ENCODE measurements at places on chromosomes 6 and 20.

GRCh38 chr6:21871831-21872230, 278.3 kb downstream of the SOX4 start:
- no peaks in the 10 kb centered on the region for H3K27me3 ChIP-seq
- no peak overlapping the region for H3K4me3 ChIP-seq
- peaks cover 4% of the 10 kb centered on the region for H3K4me1 ChIP-seq
- H3K27ac ChIP-seq = no peak overlapping the region
- H3K36me3 ChIP-seq = no peaks in the 10 kb centered on the region

- H3K4me3 ChIP-seq = no peak overlapping the region
- DNase-seq = no peak
- H3K27ac ChIP-seq = no peak overlapping the region
- no peaks in the 10 kb centered on the region for H3K36me3 ChIP-seq
- H3K27me3 ChIP-seq = no peaks in the 10 kb centered on the region
Measured at GRCh38 chr6:158373214-158373613, 60.9 kb downstream of the TULP4 start.

GRCh38 chr6:9408402-9409117, 973.2 kb upstream of the SLC35B3 start:
- H3K27me3 ChIP-seq = no peaks in the 10 kb centered on the region
- no peak overlapping the region for H3K27ac ChIP-seq

DNA sequence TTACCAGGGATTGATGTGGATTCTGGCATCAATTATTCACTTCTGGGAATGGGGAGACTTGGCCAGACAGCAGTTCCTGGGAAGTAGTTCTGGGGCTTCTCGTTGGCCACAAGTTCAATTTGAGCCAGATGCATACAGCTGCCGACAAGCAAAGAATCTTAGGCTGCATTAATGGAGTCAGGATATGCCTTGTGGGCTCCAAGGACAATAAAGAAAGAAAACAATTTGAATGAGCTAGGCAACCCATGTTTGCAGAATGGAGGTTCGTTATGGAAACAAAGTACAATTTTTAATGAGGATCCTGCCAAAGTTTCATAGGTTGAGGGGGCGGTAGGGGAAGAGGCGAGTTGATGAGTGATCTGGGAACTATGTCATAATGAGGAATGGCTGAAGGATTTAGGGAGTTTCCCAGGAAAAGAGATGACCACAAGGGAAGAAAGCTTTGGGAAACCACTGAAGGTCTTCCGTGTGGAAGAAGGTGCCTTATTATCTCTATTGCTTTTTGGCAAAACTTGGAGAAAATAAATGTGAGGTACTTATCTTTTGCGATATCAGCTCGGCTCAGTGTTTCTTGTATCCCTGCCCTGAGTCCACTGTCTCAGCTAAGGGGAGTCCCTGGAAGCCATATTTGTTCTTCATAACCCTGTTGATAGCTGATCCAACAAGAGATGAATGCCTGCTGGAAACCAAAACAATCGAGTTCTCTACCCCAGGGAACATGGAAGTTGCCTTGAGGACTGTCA, 181.0 kb upstream of the ZNF217 start:
- H3K4me1 ChIP-seq = peaks cover 57% of the 10 kb centered on the region
- H3K27me3 ChIP-seq = no peaks in the 10 kb centered on the region
- no peak overlapping the region for H3K4me3 ChIP-seq

DNA sequence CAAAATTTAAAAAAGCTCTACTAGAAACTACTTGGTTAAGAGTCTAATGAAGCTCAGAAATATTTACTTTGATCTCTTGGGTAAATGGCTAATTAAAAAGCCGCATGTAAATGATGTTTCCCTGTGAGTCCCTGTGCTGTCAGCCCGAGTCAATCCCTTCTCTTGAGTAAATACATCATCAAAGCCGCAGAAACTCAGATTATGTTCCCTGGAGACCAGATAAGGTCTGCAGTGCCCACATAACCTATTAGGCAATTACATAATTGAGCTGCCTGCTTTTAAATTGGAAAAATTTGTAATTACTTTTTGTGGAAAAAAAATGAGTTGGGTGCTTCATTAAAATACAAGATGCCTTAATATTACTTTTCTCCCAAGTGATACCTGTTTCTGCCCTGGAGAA, 83.1 kb downstream of the KIZ start:
- H3K4me1 ChIP-seq = no peaks in the 10 kb centered on the region
- no peak overlapping the region for H3K4me3 ChIP-seq
- no peak overlapping the region for H3K27ac ChIP-seq

DNA sequence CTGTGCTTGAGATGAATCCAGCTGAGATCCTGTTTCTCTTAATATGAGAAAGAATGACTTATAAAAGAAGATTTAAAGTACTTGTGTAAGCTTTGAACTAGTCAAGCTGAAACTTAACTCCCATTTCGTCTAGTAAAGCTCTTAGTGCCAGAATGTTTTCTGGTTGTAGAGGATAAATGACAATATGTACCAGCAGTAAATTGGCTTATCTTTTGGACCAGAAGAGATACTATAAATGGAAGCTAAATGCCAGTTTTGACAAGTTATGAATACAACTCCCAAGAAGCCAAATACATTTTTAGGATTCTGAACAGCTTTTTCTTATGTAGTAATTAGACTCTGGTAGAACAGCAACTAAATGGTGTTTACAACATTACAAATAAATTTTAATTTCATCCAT, 608.7 kb downstream of the EYS start:
- H3K36me3 ChIP-seq = no peaks in the 10 kb centered on the region
- no peak for DNase-seq
- H3K4me1 ChIP-seq = no peaks in the 10 kb centered on the region
- H3K27ac ChIP-seq = no peak overlapping the region

- H3K4me1 ChIP-seq = peaks cover 58% of the 10 kb centered on the region
- no peaks in the 10 kb centered on the region for H3K27me3 ChIP-seq
- H3K4me3 ChIP-seq = no peak overlapping the region
- no peaks in the 10 kb centered on the region for H3K36me3 ChIP-seq
- no peak for DNase-seq
- no peak overlapping the region for H3K27ac ChIP-seq
Measured at GRCh38 chr6:79469376-79470246, 67.6 kb downstream of the LCA5 start.

- DNase-seq = no peak
- H3K27me3 ChIP-seq = no peaks in the 10 kb centered on the region
- H3K4me1 ChIP-seq = no peaks in the 10 kb centered on the region
- H3K27ac ChIP-seq = no peak overlapping the region
- H3K36me3 ChIP-seq = no peaks in the 10 kb centered on the region
Measured at GRCh38 chr6:31299511-31299910, 27.6 kb upstream of the HLA-C start.

DNA sequence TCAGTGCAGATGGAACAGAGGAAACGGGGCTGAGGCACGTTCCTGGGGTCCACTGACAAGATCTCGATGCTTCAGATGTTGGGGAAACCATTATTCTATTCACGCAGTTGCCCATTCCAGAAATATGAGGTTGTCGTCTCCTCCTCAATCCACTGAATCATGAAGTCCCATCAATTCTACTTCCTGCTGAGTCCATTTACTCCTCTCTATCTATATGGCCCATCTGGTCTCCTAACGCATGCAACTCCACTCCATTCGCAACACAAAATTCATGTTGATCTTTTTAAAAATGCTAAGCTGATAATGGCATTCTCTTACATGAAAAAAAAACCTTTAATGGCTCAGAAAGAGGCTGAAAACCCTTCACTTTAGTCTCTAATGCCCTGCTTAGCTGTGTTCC, 37.5 kb downstream of the MAP3K5 start:
- no peaks in the 10 kb centered on the region for H3K36me3 ChIP-seq
- no peak overlapping the region for H3K4me3 ChIP-seq
- no peak overlapping the region for H3K27ac ChIP-seq
- H3K27me3 ChIP-seq = no peaks in the 10 kb centered on the region
- no peaks in the 10 kb centered on the region for H3K4me1 ChIP-seq

GRCh38 chr20:15439551-15439950, 1102.1 kb upstream of the FLRT3 start:
- H3K27me3 ChIP-seq = no peaks in the 10 kb centered on the region
- H3K27ac ChIP-seq = no peak overlapping the region

DNA sequence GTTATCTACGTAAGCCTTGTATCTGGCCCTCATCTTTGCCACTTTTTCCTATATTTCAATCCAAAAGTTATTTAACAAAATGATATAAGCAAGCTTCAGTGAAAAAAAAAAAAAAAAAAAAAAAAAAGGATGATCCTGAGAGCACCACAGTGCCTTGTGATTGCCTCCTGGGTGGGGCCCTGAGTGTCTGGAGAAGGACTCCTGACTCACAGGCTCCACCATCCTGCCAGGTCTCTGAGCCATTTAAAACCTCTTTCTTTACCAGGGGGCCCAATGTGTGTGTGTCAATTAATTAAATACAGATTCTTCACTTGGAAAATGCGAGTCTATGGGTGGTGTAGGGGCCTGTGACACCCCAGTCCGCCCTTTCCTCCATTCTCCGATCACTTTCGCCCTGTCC, 105.2 kb downstream of the SMOC2 start:
- H3K27me3 ChIP-seq = no peaks in the 10 kb centered on the region
- H3K4me1 ChIP-seq = peaks cover 4% of the 10 kb centered on the region
- no peak for DNase-seq
- H3K36me3 ChIP-seq = no peaks in the 10 kb centered on the region
- H3K27ac ChIP-seq = no peak overlapping the region
- H3K4me3 ChIP-seq = no peak overlapping the region

DNA sequence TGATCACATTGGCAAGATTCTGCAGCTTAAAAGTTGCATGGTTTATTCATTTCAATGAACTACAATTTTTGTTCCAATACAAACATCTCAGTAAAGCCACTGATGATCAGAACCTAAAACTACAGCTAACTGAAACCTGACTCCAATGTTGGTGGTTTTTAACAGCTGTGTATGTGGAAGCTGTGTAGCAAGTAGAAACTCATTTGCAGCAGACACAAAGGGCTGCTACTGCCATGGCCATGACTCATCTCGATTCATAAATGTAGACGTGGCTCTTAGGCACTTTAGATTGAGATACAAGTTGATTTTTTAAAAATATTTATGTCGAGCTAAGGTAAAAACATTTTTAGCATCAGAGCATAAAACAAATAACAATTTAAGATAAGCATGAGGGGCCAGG, 19.5 kb upstream of the MAP3K4 start:
- H3K27ac ChIP-seq = no peak overlapping the region
- H3K27me3 ChIP-seq = no peaks in the 10 kb centered on the region
- H3K36me3 ChIP-seq = no peaks in the 10 kb centered on the region
- no peak overlapping the region for H3K4me3 ChIP-seq

DNA sequence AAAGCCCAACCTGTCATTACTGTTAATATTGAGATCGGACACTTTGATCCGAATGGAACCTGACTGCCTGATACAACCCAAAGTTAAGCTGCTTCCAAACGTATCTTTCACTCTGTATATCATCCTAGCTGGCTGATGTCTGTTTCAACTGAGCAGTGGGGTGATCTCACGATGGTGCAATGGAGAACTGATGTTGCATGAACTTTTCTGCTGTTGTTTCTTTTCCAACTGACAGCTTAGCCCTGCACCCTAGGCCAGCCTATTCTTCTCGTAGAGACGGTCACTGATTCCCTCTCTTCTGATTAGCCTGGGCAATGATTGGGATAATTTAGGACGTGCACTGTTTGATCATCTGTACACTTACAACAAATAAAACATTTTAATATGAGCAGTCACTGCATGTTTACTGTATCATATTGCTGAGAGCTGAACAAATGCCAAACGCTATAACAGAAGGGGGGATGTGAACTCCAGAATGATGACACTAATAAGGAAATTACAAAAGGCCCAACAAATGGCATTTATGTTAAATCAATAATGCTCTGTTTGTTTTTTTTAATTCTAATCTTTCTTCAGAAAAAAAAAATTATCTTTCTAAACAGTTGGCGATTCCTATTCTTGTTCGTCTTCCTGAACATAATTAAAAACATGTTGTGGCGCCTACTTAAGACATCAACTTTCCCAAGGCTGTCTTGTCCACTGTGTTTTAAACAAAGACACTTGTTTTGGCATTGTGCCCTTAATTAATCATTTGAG, 184.8 kb downstream of the ZNF217 start:
- no peak overlapping the region for H3K4me3 ChIP-seq
- no peaks in the 10 kb centered on the region for H3K4me1 ChIP-seq
- H3K27ac ChIP-seq = no peak overlapping the region
- no peak for DNase-seq
- no peaks in the 10 kb centered on the region for H3K36me3 ChIP-seq
- no peaks in the 10 kb centered on the region for H3K27me3 ChIP-seq

- no peaks in the 10 kb centered on the region for H3K27me3 ChIP-seq
- no peak overlapping the region for H3K27ac ChIP-seq
- peaks cover 8% of the 10 kb centered on the region for H3K4me1 ChIP-seq
- no peak for DNase-seq
- H3K4me3 ChIP-seq = no peak overlapping the region
Measured at GRCh38 chr20:19952392-19952791, 64.8 kb upstream of the NAA20 start.

- H3K27ac ChIP-seq = no peak overlapping the region
- no peak for DNase-seq
- no peaks in the 10 kb centered on the region for H3K36me3 ChIP-seq
- no peak overlapping the region for H3K4me3 ChIP-seq
- no peaks in the 10 kb centered on the region for H3K27me3 ChIP-seq
Measured at GRCh38 chr6:122264557-122264956, 134.9 kb upstream of the HSF2 start.

- no peak for DNase-seq
- no peak overlapping the region for H3K27ac ChIP-seq
- peaks cover 8% of the 10 kb centered on the region for H3K36me3 ChIP-seq
- peaks cover 21% of the 10 kb centered on the region for H3K4me1 ChIP-seq
- no peaks in the 10 kb centered on the region for H3K27me3 ChIP-seq
- no peak overlapping the region for H3K4me3 ChIP-seq
Measured at GRCh38 chr20:13012886-13013285, 4.1 kb downstream of the SPTLC3 start.
